Upper lobe of right lung (tissue), 1 donor: ENCODE measurements at places on chromosomes 12 and 14. TPM values are rescaled to one million over a fixed set of nuclear protein-coding genes. Genes with fewer than 3 reads are reported as not detected.

- no peaks in the 10 kb centered on the region for H3K36me3 ChIP-seq
- H3K27ac ChIP-seq: no peak overlapping the region
- H3K4me3 ChIP-seq: no peak overlapping the region
- no peak for DNase-seq
- H3K27me3 ChIP-seq: no peaks in the 10 kb centered on the region
- H3K4me1 ChIP-seq: peaks cover 7% of the 10 kb centered on the region
Observed at GRCh38 chr14:72479461-72479931, 414.4 kb downstream of the DPF3 start.

BATF gene
- total RNA-seq: 4.9 TPM

KRT6C gene
- not detected for total RNA-seq

- H3K27me3 ChIP-seq: peaks cover 50% of the 10 kb centered on the region
- no peak overlapping the region for H3K27ac ChIP-seq
- peak overlapping the region; percentile 90 for H3K4me3 ChIP-seq
- peak; percentile 67 for DNase-seq
Observed at GRCh38 chr14:72892879-72893635, 844 bp downstream of the DPF3 start.

DNA sequence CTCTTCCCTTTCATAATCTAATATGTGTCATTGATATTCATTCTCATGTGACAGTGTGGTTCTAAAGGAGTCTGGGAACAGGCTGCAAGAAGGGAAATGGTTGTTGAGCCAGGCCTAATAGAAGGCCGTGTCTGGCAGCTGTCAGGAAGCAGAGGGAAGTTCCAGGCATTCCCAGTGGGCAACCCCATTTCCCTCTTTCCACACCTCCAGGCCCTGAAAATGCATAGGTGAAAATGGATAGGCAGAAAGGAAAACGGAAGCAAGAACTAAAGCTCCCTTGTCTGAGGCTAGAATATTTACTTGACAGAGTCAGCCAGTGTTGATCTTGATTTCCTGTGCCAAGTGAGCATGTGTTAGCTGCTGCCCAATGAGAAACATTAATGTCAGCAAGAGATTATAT, 97.7 kb downstream of the PPM1A start:
- no peak overlapping the region for H3K27ac ChIP-seq
- no peak overlapping the region for H3K4me3 ChIP-seq
- no peaks in the 10 kb centered on the region for H3K36me3 ChIP-seq
- H3K4me1 ChIP-seq: no peaks in the 10 kb centered on the region
- no peak for DNase-seq
- H3K27me3 ChIP-seq: no peaks in the 10 kb centered on the region

DNA sequence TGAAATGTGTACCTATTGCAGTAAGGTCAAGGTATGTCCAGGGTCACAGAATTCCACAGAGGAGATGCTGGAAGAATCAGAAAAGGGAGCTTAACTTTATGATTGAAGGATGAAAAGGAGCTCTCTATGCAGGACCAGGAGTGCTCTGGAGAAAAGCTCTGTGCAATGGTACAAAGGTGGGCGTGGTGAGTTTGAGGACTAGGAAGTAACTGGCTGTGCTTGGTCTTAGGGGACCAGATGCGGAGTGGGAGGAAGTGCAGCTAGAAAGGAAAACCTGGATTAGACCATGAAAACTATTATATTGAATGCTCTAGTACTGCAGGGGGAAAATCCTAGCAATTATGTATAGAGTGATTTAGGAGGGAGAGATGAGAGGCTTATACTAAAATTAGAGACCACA, 56.8 kb downstream of the BTG1 start:
- no peaks in the 10 kb centered on the region for H3K4me1 ChIP-seq
- H3K27ac ChIP-seq: no peak overlapping the region
- H3K36me3 ChIP-seq: no peaks in the 10 kb centered on the region
- H3K27me3 ChIP-seq: no peaks in the 10 kb centered on the region
- DNase-seq: no peak
- no peak overlapping the region for H3K4me3 ChIP-seq

UNC79 gene
- total RNA-seq: 0.09 TPM

HSPA2 gene
- 13.5 TPM for total RNA-seq

- no peaks in the 10 kb centered on the region for H3K27me3 ChIP-seq
- no peak overlapping the region for H3K4me3 ChIP-seq
- H3K4me1 ChIP-seq: no peaks in the 10 kb centered on the region
- H3K36me3 ChIP-seq: no peaks in the 10 kb centered on the region
Observed at GRCh38 chr12:43884683-43885410, 49.0 kb downstream of the TMEM117 start.

SRRM4 gene
- total RNA-seq: 0.12 TPM

GRCh38 chr12:4862809-4863208, 46.9 kb upstream of the KCNA1 start:
- DNase-seq: no peak
- no peak overlapping the region for H3K27ac ChIP-seq
- H3K36me3 ChIP-seq: no peaks in the 10 kb centered on the region
- H3K4me1 ChIP-seq: peaks cover 3% of the 10 kb centered on the region

GRCh38 chr12:129750421-129750820, 153.4 kb downstream of the TMEM132D start:
- H3K27me3 ChIP-seq: no peaks in the 10 kb centered on the region
- H3K27ac ChIP-seq: no peak overlapping the region
- no peak overlapping the region for H3K4me3 ChIP-seq
- no peaks in the 10 kb centered on the region for H3K36me3 ChIP-seq

DNA sequence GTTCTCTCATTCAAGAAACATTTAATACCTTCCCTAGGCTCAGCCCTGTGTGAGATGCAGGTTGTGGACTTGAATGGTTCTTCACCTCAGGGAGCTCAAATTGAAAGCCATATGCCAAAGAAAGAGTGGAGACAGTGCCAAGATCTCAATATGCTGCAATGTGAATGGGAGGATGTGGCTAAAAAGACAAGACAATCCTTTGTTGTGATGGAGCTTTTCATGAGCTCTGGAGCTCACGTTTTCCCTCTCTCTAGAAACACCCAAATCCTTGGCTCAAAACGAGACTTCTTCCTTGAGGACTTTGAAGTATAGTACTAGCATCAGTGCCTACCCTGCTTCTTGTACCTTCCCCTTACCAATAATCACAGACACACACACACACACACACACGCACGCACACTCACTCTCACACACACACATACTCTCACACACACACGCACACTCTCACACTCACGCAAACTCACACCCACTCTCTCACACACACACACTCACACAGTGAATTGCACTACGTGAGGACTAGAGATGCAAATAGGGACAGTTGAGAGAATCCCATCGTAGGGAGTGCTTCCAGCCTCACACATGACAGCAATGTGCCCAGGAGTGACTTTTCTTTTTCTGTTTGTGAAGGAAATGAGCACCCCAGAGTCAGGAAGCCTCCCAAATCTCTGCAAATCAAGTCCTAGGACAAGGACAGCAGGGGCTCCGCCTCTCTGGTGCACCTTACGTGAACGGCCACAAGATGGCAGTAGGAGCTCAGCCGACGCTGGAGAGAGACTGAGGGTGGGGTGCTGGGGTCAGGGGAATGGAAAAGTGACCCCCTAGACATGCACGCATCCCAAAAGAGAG, 231.4 kb downstream of the PCNX1 start:
- no peaks in the 10 kb centered on the region for H3K36me3 ChIP-seq
- H3K4me3 ChIP-seq: no peak overlapping the region
- H3K27ac ChIP-seq: no peak overlapping the region
- H3K27me3 ChIP-seq: no peaks in the 10 kb centered on the region
- peak; percentile 73 for DNase-seq

DNA sequence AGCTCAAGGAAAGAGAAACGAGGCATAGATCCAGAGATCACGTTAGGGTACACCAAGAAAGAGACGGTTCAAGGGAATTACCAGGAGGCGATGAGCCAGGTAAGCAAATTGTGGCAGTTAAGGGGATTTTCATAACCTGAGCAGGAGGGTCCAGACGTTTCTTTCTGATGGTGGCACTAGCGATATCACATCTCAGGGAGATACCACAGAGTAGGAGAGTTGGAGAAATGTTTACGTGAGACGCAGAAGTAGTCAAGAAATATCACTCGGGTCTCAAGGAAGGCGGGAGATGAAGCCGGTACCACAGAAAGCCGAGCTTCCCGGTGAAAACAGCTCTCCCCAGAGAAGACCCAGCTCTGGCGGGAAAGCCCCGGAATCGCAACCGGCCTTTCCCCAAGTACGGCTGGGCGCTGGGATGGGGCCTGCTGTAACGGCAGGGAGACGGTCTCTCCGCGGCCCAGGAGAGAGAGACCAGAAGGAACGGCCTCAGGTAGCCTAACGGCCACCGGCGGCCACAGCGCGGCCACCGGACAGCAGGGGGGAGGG, 485 bp downstream of the SENP1 start:
- peaks cover 18% of the 10 kb centered on the region for H3K4me1 ChIP-seq
- peak overlapping the region; percentile 88 for H3K4me3 ChIP-seq
- DNase-seq: no peak
- H3K36me3 ChIP-seq: no peaks in the 10 kb centered on the region
- no peaks in the 10 kb centered on the region for H3K27me3 ChIP-seq

- H3K4me1 ChIP-seq: peaks cover 6% of the 10 kb centered on the region
- no peak for DNase-seq
- no peaks in the 10 kb centered on the region for H3K27me3 ChIP-seq
- H3K27ac ChIP-seq: no peak overlapping the region
- no peaks in the 10 kb centered on the region for H3K36me3 ChIP-seq
Observed at GRCh38 chr12:49777341-49777740, 36.0 kb downstream of the TMBIM6 start.

PLEKHH1 gene
- total RNA-seq: 2.3 TPM

DNA sequence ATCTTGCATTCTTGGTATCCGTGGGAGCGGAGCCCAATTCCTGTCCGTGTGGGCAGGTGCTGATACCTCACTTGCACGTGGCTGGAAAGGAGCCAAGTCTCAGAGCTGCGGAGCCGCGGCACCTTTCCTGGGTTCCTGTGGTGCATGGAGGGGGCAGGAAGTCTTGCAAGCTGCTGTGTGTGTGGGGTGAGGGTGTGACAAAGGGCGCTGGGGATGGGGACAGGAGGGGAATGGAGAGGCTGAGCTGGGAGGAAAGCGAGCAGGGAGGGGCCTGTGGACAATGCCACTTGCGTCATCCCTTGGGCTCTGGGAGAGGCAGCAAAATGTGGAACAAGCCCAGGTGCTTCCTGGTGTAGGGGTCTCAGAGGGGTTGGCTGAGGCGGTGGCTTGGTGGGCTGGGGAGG, 86.7 kb downstream of the CALM1 start:
- H3K36me3 ChIP-seq: no peaks in the 10 kb centered on the region
- H3K27ac ChIP-seq: no peak overlapping the region
- no peaks in the 10 kb centered on the region for H3K27me3 ChIP-seq
- DNase-seq: no peak
- H3K4me1 ChIP-seq: peaks cover 7% of the 10 kb centered on the region

GRCh38 chr14:86858031-86858430, 1135.0 kb downstream of the GALC start:
- H3K36me3 ChIP-seq: no peaks in the 10 kb centered on the region
- no peaks in the 10 kb centered on the region for H3K27me3 ChIP-seq
- no peak for DNase-seq
- no peaks in the 10 kb centered on the region for H3K4me1 ChIP-seq
- H3K4me3 ChIP-seq: no peak overlapping the region
- no peak overlapping the region for H3K27ac ChIP-seq

GRCh38 chr12:9064201-9064814, 51.4 kb downstream of the A2M start:
- no peaks in the 10 kb centered on the region for H3K27me3 ChIP-seq
- H3K4me1 ChIP-seq: peaks cover 13% of the 10 kb centered on the region
- DNase-seq: peak; percentile 83
- H3K4me3 ChIP-seq: peak overlapping the region; percentile 90
- H3K36me3 ChIP-seq: peaks cover 27% of the 10 kb centered on the region
- H3K27ac ChIP-seq: peak overlapping the region; percentile 98

SLCO1A2 gene
- 9.2 TPM for total RNA-seq

SELPLG gene
- 31.9 TPM for total RNA-seq

FOXG1 gene
- total RNA-seq: not detected

DNA sequence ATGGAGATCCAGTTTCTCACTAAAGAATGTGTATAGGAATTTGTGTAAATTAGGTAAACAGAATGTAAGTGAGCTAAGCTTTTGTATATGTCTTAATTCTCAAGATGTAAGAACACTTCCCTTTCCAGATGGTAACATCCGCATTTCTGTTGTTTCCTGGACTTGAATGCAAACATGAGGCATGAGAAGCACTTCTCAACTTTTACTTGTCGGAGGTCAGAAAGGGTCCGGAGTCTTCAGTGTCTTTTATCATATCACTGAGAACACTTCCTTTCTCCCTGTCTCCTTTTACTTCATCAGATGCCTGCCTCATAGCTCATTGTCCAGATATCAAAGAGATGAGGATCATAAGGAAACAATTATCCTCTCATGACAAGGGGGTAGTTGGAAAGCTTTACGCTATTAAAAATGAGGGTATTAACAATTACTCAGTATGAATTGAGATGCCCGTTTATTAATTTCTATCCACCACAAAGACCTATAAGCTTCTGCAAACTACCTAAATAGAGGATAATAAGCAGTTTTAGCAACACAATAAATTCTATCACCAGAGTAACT, 214.1 kb upstream of the FLRT2 start:
- no peaks in the 10 kb centered on the region for H3K36me3 ChIP-seq
- H3K4me3 ChIP-seq: no peak overlapping the region
- no peak overlapping the region for H3K27ac ChIP-seq
- no peaks in the 10 kb centered on the region for H3K4me1 ChIP-seq

- H3K27ac ChIP-seq: no peak overlapping the region
- no peak overlapping the region for H3K4me3 ChIP-seq
- peaks cover 3% of the 10 kb centered on the region for H3K4me1 ChIP-seq
- DNase-seq: peak; percentile 28
- H3K27me3 ChIP-seq: no peaks in the 10 kb centered on the region
Observed at GRCh38 chr12:7099290-7099996, 7.2 kb upstream of the C1R start.

DNA sequence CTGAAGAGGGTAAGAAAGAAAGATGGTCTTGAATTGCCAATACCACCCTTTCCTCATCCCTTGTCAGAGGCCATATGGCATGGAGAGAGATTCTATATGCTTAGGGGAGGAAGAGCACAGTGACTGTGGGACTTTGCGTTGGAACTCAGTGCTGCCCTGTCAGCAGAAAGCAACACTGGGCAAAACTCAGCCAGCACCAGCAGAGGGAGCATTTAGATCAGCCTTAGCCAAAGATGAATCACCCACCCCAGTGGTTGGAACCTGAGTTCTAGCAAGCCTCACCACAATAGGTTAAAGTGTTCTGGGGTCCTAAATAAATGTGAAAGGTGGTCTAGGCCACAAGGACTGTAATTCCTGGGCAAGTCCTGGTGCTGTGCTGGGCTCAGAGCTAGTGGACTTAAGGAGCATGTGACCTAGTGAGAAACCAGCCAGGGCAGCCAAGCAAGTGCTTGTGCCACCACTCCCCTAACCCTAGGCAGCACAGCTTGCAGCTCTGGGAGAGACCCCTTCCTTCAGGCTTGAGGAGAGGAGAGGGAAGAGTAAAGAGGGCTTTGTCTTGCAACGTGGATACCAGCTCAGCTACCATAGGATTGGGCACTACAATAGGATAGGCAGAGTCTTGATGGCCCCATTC, 11.4 kb upstream of the BCAT1 start:
- no peak overlapping the region for H3K27ac ChIP-seq
- no peaks in the 10 kb centered on the region for H3K36me3 ChIP-seq
- no peak for DNase-seq

PIK3C2G gene
- 0.69 TPM for total RNA-seq
